Calu3 (cell line): ENCODE measurements at places on chromosomes 12 and 14. TPM values are rescaled to one million over a fixed set of nuclear protein-coding genes. Genes with fewer than 3 reads are reported as not detected.

The FSCB gene
- total RNA-seq: not detected in 2 replicates

The TMEM179 gene
- not detected in 2 replicates for total RNA-seq

The RNASE2 gene
- total RNA-seq: not detected in 2 replicates

The CCDC196 gene
- not detected in 2 replicates for total RNA-seq

The ADCY6 gene
- total RNA-seq: 39.0 and 42.9 TPM in 2 replicates

The RNF212B gene
- total RNA-seq: not detected in 2 replicates

The WNT5B gene
- total RNA-seq: 0.24 TPM in 1 of 2 replicates, not detected in the other

The LRTM2 gene
- not detected in 2 replicates for total RNA-seq

The OAS2 gene
- total RNA-seq: 58.1 and 211 TPM in 2 replicates

- H3K4me3 ChIP-seq: peak overlapping the region; percentile 86
- peak overlapping the region; percentile 37 for H3K27ac ChIP-seq
- peak; percentile 41 for DNase-seq
- peaks cover 17% of the 10 kb centered on the region for H3K36me3 ChIP-seq
These were observed 482 bp upstream of the IFI27L2 start for GRCh38 chr14:94129758-94130414.

GRCh38 chr12:13027508-13027907, 16.7 kb upstream of the FAM234B start:
- no peak overlapping the region for H3K4me3 ChIP-seq
- DNase-seq: no peak
- no peaks in the 10 kb centered on the region for H3K4me1 ChIP-seq
- H3K27ac ChIP-seq: no peak overlapping the region

GRCh38 chr14:73751157-73751691, 37.0 kb upstream of the PNMA1 start:
- no peak overlapping the region for H3K4me3 ChIP-seq
- peaks cover 28% of the 10 kb centered on the region for H3K36me3 ChIP-seq
- no peaks in the 10 kb centered on the region for H3K27me3 ChIP-seq
- no peak overlapping the region for H3K27ac ChIP-seq

DNA sequence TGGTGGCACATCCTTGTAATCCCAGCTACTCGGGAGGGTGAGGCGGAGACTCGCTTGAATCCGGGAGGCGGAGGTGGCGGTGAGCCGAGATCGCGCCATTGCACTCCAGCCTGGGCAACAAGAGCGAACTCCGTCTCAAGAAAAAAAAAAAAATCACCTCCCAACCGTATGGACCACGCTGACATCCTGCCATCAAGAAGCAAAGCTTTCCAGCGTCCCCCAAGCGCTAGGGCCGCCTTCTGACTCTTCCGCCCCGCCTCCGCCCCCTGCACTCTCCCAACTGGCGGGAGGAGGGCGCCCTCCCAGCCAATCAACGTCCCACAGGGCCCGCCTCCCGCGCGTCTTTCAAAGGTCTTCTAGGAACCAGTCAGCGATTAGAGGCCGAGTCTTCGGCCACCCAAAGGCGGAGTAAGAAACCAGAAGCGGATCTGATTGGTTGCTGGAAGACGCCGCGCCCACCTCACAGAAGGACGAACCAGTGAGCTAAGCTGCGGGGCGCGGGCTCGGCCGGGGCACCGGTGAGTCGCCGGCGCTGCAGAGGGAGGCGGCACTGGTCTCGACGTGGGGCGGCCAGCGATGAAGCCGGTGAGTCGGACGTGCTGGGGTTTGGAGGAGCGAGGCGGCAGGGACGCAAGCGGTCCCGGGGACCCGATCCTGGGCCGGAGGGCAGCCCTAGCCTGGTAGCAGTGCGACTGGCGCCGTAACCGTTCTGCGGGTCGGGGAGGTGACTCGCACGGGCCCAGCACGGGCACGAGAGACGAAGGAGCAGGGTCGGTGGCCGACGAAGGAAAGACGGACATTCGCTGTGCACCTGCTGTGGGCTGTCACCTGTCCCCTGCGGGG, at the start of gene CDKN3:
TSS of gene CDKN3 (plus strand) at position 515 of the 843 bp plus-strand sequence. CDS start at position 577, 62 bp downstream.
- no peaks in the 10 kb centered on the region for H3K27me3 ChIP-seq
- H3K27ac ChIP-seq: peak within 1 kb of the TSS; percentile 84
- peaks cover 15% of the 10 kb centered on the region for H3K4me1 ChIP-seq
- DNase-seq: peak; percentile 96

- no peak for DNase-seq
- no peak overlapping the region for H3K27ac ChIP-seq
- H3K4me3 ChIP-seq: no peak overlapping the region
- H3K4me1 ChIP-seq: no peaks in the 10 kb centered on the region
- H3K27me3 ChIP-seq: no peaks in the 10 kb centered on the region
These were observed 100.6 kb upstream of the BCL2L14 start for GRCh38 chr12:11970155-11970520.
